ENCODE measurements at places on chromosomes 4 and X.

GRCh38 chr4:147548256-147548655 is 67.4 kb downstream of the EDNRA start:
- no peak for DNase-seq

DNA sequence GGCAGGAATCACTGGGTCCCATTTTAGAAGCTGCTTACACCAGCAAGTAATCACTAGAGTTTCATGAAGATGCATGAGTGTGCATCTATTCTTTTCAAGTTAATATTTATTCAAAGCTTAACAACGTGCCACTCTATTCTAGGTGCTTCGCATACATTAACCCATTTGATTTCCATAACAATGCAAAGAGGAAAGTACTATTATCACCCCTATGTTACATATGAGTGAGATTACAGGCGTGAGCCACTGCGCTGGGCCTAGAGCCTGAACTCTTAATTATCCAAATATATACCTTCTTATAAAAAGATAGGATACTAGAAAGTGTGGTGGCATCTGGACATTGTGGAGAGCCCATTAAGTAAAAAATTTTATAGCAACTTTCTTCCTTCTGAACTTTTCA is 65.4 kb downstream of the CXCL13 start:
- no peak for DNase-seq

DNA sequence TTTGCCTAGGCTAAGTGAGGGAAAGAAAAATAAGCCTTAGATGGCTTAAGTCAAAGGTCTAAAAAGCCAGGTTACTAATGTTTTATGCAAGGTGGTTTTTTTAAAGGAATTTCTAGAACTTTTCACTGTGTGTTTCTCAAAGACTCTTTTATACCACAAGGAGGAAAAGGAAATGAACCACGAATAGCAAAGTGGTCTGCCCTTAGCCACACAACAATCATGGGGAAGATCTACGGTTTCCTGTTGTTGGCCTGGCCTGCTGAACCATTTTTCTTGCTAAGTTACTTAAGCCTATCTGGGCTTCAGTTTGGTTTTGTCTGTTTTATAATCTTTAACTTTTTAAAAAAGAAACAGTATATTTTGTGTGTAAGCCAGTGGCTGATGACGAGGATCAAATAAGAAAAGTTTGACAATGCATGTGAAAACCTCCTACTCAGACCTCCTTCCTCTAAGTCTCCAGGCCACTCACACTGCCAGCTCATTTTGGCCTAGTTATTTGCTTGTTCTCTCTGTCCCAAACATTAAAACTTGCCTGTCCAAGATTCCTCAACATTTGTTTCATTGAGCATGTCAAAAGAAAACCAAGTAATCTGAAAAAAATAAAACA is 56.7 kb upstream of the COL25A1 start:
- no peak for DNase-seq

- no peak for DNase-seq
Measured at GRCh38 chr4:45131020-45131419, 404.7 kb upstream of the GNPDA2 start.

DNA sequence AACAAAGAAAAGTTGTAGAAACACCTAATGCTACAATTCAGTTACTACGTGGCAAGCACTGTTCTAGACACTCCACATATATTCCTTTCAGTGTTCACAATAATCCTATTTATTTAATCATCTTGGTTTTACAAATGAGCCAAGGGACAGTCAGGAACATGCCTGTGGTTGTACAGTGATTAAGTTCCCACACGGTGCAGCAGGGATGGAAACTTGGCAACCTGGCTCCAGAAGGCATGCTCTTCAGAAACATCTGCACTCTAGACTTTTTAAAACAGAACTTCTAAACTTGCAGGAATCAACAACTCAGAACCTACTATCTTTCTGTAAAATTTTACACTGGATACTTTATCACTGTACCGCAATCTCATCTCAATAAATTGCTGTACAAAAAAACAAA is 32.1 kb downstream of the TAPT1 start:
- no peak for DNase-seq

- DNase-seq: no peak
Measured at GRCh38 chr4:161186012-161186411, 977.8 kb downstream of the FSTL5 start.

DNA sequence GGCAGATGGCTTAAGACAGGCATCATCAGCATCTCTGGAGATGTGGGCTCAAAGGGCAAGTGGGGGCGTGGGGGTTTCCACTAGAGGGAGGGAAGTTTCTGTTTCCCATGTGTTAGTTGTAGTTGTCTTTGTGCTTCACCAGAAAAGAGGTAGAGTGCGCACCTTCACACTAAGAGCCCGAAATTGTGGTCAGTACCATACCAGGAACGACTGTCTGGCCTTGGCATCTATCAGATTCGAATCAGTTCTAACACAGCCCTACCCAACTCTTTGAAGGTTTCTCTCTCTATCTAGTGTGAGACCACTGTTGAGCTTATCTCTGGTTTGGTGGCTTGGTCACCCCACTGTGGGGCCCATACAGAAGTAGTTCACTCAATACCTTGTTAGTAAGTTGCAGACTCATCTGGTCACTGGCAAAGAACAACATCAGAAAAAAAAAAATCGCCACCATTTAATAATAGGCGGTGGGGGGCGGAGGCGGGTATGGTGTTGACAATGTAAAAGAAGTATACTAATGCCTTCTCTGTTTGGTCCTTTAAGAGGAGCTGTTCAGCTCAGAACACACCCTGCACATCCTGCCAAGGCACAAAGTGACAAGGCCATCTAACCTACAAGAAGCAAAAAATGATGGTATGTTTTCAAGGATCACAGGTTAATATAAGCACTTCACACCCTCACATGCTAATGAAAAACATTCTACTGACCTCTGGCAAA is 71.1 kb downstream of the NYX start:
- DNase-seq: no peak

DNA sequence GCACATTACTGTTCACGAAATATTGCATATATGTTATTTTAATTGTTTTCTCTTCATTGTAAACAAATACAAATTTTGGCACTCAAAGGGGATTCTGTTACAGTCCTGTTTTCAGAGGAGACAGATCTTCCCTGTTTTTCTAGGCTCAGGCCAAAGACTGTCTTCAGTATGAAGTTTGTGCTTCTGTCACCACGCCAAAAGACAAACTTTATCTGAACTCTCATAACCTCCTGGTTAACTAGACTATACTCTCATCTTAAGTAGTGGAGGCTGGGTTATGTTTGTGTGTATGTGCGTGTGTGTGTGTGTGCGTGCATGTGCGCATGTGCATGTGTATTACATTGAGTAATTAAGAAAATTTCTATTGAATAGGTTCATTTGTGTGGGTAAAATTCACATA is 676.8 kb upstream of the HS3ST1 start:
- no peak for DNase-seq

- no peak for DNase-seq
Measured at GRCh38 chrX:12307961-12308360, 169.7 kb downstream of the FRMPD4 start.

- no peak for DNase-seq
Measured at GRCh38 chr4:41339812-41340809, 83.4 kb downstream of the UCHL1 start.

DNA sequence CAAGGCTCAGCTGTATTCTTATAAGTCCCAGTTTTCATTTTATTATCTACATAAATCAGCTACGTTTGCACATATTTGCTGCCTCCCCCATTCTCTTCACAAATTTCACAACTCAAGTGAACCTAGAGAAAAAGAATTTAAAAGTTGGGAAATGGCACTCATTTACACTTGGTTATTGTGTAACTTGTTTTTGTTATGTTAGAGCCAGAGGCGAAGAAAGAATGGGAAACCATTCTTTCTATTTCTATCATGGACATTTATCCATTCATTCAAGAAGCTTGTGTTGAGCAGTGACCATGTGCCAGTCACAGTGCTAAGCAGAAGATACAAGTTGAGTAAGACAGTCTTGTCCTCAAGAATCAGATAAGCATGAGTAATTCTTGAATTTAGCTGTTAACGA is 13.5 kb downstream of the LIAS start:
- no peak for DNase-seq

DNA sequence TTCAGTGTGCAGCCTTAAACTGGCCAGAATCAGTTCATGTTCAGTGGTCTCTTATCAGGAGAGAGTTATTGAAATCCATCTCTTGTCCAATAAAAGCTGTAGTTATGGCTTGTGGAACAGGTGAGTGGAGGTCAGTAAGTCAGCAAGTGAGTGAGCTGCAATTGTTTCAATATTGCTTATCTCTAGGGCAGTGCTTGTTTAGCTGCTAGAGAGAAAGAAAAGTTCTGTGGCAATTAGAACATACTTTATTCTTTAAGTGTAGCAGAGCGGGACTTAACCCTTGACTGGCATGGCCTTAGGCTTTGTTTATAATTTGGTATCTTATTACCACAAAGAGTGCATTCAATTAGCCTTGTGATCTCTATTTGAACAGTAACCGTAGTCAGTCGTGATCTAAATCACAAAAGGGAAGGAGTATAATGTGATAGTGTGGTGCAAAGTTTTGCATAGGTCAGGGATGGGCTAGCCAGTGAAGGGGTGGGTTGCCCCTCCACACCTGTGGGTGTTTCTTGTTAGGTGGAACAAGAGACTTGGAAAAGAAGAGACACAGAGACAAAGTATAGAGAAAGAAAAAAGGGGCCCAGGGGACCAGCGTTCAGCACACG is 6.9 kb upstream of the ETDC start:
- no peak for DNase-seq

- no peak for DNase-seq
Measured at GRCh38 chr4:39713691-39714090, 15.8 kb downstream of the UBE2K start.

- no peak for DNase-seq
Measured at GRCh38 chr4:156335721-156336120, 382.1 kb upstream of the CTSO start.

DNA sequence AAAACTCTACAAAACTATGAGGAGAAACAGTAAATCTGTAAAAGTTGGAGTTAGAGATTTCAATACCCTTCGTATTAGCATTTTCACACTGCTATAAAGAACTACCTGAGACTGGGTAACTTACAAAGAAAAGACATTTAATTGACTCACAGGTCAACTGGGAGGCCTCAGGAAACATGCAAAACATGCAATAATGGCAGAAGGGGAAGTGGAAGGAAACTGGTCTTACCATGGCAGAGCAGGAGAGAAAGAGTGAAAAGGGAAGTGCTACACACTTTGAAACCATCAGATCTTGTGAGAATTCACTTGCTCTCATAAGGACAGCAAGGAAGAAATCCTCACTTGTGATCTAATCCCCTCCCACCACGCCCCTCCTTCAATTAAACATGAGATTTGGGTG is 949.9 kb downstream of the TECRL start:
- no peak for DNase-seq

DNA sequence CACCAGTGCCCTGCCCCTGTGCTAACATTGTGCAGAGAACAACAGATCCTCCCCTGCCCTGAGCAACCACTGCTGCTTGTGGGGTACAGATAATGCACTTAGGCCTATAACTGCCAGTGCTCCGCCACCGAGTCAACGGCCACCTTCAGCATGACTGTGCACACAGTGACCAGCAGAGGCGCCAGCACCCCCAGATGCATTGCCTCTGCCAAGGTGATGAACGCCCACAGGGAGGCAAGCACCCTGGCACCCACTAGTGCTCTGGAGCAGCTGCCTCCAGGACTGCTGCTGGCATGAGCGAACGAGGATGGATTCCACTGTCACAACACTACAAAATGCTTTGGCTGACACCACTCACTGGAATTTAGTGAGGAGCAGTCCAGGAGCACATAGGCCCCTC is 38.2 kb downstream of the SPIN2B start:
- no peak for DNase-seq

- no peak for DNase-seq
Measured at GRCh38 chr4:158962393-158962792, 140.5 kb upstream of the RAPGEF2 start.

DNA sequence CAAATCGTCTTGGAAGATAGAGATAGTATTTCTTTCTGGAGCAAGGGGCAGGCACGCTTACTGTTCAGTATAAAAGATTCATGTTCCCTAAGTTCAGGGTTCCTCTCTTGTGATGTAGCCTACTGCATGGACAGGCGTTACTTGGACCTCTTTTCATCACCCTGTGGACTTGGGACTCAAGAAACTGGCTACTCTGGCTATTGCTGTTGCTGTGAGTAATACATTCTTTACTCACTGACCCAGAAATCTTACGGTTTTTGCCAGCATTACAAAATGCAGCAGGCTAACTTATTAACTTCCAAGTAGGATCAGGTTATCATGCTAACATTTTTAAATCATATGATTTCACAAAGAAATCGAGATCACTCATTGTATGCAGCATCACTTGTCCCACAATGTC is 12.8 kb upstream of the GUCY1B1 start:
- no peak for DNase-seq

GRCh38 chrX:54076903-54077302 is 32.6 kb upstream of the PHF8 start:
- DNase-seq: no peak

DNA sequence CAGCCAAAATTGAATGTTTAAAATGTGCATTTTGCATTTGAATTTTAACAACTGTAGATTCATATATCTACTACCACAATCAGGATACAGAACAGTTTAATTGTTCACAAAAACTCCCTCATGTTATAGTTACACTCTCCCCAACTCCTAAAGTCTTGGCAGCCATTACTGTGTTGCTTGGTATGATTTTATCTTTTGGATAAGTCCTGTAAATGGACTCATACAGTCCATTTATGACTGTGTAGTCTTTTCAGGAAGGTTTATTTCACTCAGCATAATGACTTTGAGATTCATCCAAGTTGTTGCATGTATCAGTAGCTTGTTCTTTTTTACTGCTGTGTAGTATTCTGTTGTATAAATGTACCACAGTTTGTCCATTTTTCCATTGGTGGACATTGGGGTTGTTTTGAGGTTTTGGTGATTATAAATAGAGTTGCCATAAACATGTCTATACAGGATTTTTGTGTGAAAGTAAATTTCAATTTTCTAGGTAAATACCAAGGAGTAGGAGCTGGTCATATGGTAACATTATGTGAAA is 9.9 kb downstream of the FAM193A start:
- no peak for DNase-seq

GRCh38 chrX:120271218-120271617 is 20.6 kb downstream of the ZBTB33 start:
- DNase-seq: no peak

DNA sequence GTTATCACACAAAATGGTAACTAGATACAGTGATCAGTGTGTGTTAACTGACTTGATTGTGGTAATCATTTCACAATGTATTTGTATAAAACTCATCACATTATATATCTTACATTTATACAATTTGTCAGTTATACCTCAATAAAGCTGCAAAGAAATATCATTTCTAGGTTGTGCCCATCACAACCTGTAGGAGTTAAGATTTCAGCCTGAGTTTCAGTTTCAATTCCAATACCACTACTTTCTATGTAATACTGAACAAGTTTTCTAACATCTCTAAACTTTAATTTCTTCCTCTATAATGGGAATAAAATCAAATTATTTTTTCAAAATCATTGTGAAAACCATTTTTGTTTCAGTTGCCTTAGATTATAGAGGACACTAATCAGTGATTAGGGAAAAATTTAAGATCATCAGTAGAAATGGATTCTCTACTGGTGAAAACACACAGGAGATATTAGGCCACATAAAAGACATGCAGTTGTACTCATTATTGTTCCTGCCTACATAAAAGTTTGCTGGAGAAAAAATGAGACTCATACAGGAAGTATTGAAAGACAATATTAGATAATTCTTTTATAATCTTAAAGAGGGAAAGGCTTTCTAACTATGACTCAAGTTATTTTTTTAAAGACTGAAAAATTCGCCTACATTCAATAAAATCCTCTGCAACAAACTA is 18.4 kb upstream of the TBC1D1 start:
- DNase-seq: no peak
